Right forelimb (tissue), 1 donor: ENCODE measurements at places on chromosomes 4 and X.

DNA sequence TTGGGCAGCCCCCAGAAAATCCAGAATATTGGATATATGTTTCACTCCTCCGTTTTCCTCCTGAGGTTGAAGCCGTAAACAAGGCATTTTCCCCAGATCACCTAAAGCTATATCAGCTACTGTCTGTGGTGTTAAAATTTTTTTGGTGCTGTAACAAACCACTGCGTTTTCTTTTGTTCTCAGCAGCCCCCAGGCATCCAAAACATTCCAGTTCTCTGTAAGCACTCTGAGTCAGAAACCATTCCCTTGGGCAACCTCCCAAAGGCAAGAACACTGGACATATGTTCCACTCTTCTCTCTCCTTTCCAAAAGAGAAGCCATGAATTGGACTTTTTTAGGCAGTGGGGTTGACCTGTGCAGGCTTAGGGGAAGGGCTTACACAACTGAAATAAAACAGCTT lies 310.9 kb downstream of the MID1IP1 start:
- no peak for DNase-seq

DNA sequence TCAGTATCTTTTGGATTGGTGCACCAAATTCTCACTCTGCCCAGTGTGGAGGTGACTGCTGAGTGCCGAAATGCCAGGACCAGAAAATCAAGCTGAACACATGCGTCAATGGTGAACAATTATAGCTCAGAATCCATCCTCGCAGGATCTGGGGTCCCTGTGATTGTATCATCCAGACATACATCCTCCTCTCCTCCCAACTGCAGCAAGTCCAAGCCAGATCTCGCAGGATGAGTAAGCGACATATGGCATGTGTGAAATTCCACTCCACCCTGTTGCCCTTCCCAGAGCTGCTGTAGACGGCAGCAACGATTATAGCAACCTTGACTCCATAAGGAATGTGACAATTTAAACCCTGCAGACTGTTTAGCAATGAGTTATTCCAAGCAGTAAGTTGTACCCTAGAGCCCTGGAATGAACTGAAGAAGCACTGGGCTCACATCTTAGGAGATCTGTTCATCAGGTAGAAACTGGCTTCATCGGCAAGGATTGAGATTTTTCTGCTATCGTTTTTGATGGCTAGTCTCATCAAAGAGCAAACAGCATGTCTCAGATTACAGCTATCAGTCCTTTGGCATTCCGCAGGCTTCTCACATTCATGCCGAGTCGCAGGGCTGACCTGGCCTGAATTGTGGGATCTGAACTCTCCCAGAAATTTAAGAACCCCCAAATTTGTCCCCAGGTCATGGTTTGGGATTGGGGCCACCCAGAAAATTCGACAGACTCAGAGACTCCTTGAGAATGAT lies 35.5 kb upstream of the SORBS2 start:
- no peak for DNase-seq

DNA sequence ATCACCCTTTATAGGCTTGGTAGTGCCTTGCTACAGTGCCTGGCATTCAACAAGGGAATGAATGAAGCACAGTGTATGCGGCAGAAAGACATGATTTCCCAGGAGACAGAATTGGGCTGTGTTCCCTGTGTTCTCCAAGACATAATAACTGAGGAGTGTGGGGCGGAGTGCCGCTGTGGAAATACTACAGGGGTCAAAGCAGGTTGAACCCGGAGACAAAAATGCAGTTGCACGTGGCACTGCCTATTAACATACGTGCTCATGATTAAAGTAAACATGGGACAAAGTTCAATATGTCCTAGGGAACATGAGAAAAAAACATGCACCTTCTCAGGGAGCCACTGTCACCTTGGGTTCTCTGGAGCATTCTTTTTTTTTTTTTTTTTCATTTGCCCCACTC lies 820.8 kb downstream of the RPA4 start:
- no peak for DNase-seq

DNA sequence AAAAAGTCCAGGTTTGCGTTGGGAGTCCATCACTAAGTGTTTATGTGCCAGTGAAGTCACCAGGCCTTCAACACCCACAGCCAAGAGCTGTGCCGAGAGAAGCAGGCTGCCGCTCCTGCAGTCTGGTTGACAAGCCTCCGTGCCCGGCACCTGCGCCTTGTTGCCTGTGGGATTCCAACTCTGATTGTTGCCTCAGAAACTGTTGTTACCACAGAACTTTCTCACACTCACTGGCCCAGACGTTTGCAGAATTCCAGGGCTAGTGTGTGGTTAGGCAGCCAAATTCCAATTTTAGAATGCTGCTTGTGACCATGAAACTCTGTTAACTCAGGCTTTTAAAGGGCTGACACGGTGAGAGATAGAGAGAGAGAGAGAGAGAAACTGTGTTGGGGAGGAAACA lies 119.5 kb upstream of the LIMCH1 start:
- DNase-seq = no peak

- DNase-seq = no peak
Measured at GRCh38 chr4:1868293-1868692, 2.9 kb upstream of the NSD2 start.

DNA sequence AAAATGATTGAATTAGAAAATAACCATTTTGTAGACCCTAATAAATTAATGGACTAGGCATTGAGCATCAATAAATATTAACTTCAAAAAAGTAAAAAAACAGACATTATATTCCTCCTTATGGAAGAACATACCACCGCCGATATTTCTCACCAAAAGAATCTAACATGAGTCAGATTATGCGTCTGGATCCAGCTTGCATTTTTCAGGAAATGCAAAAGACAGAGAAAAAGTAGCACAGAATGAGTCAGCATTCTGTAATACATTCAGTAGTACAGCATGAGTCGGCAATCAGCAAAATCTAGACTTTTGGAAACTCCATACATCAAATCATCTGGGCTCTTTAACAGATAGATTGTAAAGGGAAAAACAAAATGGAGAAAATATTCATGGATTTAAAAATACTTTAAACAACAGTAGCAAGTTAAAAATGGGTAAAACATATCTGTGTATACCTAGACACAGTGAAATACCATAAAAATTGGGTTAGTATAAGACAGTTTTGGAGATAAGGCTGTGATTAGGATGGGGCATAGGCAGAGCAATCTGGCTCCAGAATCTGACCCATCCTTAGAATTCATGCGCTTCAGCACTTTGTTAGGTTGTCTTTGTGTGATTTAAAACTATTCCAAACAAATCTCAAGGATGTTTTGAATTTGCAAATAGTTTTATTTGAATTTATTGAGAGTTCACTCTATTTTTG lies 633.0 kb upstream of the FAM241A start:
- no peak for DNase-seq

- no peak for DNase-seq
Measured at GRCh38 chr4:57492251-57492878, 382.2 kb upstream of the IGFBP7 start.

DNA sequence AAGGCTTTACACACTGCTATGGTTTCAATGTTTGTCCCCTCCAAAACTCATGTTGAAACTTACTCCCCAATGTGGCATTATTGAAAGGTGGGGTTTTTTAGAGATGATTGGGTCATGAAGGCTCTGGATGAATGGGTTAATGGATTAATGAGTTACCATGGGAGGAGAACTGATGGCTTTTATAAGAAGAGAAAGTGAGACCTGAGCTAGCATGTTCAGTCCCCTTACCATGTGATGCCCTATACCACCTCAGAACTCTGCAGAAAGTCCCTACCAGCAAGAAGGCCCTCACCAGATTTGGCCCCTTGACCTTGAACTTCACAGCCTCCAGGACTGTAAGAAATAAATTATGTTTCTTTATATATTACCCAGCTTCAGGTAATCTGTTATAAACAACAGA lies 68.9 kb upstream of the CAPN6 start:
- DNase-seq = no peak

DNA sequence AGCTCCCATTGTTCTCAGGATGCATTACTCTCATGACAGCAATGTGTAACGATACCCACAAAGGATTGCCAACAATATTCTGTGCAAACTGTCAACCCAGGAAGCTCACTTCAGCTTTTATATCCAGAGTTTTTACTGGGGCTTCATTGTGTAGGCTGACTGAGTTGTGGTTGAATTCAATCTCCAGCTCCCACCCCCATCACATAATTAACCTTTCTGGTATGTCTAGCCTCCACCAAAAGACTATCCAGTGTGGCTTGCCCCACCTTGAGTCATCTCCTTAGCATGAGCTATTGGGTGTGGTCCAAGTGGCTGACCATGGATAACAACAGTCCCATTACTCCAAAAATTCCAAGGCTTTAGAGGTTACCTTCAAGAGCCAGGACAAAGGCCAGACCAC lies 17.7 kb upstream of the TAB3 start:
- DNase-seq = no peak

DNA sequence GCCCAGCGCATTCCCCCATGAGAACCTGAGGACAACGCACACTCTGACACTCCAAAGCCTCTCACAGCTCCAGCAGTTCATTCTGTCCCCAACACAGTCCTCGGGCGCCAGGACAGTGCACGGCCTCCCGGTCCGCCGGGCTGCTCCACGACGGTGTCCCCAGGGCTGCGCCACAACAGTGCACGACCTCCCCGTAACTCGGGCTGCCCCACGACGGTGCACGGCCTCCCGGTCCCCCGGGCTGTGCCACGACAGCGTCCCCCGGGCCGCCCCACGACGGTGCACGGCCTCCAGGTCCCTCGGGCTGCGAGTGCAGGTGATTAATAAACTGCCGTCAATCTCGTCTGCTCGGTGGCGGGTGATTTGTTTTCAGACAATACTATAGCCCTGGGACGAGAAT lies 585.1 kb upstream of the FRG1 start:
- DNase-seq = no peak
